ENCODE measurements at places on chromosomes 16 and 17.

DNA sequence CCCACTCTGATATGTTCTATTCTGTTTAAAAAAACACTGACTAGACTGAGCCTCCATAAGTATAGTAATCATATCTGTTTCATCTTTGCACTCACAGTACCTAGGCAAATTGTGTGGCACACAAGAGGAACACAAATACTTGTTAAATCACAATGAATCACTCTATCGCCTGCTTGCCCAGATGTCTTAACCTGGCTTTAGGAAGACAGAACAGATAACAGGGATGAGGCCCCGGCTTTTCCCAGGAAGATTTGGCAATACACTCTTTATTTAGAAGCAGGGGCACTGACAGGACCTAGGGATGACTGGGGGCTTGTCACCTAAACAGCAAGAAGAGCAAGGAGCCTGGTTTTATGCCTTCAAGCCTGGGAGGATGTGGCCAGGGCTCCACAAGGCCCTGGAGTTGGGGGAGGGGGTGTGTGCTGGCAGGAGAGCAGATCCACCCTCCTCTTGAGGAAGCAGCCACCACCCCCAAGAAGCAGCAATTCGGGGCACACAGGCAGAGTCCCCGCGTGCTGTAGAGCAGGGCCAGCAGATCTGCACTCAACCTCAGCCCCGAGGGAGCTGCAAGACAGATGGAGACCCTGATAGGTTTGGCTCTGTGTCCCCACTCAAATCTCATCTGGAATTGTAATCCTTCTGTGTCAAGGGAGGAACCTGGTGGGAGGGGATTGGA is 41.0 kb upstream of the KSR1 start:
- DNase-seq, result no peak

- DNase-seq, result peak; percentile 14
Observed at GRCh38 chr17:4480929-4481898, 17.5 kb upstream of the SPNS2 start.

DNA sequence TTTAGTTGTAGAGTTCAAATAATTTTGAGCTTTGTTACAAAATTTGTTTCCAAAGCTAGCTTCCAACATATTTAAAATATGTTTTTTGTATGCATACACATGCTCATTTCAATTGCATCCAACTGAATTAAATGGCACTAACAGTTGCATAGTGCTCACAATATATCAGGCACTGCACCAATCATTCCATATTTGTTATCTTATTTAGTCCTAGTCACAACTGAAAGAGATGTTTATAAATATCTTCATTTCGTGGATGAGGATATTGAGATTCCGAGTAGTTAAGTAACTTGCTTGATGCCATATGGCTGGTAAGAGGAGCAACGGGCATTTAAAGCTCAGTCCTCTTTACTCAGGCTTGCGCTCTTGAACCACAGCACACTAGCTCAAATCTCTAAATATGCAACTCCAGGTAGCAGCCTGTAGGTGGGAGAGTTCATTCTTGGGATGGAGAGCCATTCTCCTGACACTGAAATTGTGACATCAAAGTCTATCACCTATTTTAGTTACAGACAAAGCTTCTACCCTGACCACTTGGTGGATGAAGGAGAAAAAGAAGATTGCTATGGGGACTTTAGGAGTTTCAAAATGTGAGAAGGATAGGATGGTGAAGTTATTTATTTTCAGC is 118.0 kb upstream of the CA10 start:
- DNase-seq, result no peak

GRCh38 chr17:76956846-76957540 is 88.8 kb downstream of the MGAT5B start:
- DNase-seq, result no peak

DNA sequence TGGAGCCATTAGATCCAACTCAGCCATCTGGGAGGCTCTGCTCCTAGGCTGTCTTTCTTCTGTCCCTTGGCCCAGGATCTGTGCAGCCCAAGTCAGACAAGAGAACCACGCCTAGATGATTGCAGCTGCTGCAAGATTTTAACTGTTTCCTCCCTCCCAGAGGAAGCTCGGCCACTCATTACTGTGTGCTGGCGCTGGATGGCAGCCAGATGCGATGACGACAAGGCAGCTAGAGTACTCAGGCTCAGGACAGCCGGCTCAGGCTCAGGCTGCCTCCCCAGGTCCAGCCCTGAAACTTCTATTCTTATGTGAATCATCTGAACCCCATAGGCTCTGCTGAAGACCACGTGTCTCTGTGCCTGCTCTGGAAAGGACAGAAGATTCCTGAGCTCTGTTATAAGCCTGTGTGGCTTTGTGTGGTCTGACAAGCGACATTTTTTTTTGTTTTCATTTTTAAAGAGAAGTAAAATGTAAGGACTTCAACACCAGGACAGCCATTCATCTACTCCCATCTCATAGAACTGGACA is 32.1 kb upstream of the FBXW10B start:
- no peak for DNase-seq

GRCh38 chr16:85310868-85311585 is 198.8 kb upstream of the CIBAR2 start:
- DNase-seq, result no peak

GRCh38 chr17:69047368-69048263 is 13.1 kb downstream of the ABCA9 start:
- DNase-seq, result no peak

GRCh38 chr16:66895999-66896398 is 15.7 kb downstream of the PDP2 start:
- no peak for DNase-seq

GRCh38 chr16:86052115-86052670 is 153.2 kb downstream of the IRF8 start:
- no peak for DNase-seq

DNA sequence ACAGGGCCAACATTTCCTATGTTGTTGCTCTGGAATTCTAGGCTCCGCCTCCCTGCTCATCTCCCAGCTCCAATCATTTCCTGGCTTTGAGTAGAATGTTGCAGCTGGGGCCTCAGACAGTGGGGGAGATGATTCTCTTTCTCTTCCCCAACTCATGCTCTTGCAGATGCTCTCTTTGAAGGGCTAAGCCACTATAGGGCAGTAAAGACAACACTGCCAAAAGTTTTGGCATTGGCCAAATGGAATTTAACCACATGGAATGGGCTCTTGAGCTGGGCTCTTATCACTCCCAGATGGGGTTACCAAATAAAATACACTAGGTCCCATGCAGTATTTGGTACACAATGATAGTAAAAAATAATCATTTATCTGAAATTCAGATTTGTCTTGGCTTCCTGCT is 19.6 kb upstream of the EFCAB13 start:
- no peak for DNase-seq

DNA sequence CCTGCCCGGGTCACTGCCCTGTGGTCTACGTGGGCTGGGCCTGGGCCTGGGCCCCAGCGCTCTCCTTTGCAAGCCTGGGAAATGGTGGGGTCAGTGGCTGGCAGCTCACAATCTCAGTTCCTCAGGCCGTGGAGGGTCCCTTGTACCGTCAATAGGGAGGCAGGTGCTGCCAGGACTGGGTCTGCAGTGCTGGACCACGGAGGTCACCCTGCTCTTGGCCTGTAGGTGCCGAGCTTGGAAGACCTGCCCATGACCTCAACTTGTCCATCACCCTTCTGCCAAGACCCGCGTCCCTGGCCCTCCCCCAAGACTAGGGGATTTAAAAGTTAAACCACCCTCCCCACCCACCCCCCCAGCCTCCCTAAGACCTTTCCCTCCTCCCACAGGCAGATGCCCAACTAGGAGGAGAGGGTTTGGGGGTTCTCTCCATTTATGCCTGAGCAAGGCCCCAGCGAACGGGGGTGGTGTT is 2.5 kb downstream of the TBX2 start:
- no peak for DNase-seq

DNA sequence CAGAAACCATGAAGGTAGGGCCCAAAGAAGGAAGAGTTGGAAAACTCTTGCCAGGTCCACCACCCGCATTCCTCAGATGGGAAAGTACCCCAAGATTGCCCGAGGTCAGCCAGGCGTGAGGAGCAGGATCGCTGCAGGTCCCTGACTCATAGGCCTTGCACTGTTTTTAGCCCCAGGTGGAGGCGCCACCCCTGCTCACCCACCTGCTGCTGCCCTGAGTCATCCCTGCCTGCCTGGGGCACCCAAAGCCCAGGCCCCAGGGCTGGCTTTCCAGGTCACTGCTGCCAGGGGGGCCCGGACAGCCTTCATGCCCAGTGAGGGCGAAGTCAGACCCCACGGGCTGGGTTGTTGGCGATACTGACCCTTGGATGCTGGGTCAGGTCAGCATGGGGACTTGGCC is 100.9 kb downstream of the AMFR start:
- DNase-seq, result no peak

- no peak for DNase-seq
Observed at GRCh38 chr16:73233846-73234424, 186.0 kb upstream of the ZFHX3 start.

DNA sequence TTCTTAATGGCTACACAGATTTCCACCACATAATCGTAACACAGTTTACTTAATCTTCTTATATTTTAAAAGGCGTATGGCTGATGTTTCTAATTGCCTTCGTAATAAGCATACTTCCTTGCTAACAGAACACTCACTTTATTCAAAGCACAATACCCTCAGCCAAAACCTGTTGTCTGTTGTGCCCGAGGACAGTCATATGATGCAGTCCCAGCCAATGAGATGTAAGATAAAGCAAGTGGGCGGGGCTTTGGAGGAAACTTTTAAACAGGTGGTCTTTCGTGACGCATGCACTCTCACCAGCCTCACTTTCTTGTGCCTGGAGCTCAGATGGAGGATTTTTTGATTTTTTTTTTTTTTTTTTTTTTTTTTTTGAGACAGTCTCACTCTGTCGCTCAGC is 174.1 kb downstream of the ZFHX3 start:
- no peak for DNase-seq

DNA sequence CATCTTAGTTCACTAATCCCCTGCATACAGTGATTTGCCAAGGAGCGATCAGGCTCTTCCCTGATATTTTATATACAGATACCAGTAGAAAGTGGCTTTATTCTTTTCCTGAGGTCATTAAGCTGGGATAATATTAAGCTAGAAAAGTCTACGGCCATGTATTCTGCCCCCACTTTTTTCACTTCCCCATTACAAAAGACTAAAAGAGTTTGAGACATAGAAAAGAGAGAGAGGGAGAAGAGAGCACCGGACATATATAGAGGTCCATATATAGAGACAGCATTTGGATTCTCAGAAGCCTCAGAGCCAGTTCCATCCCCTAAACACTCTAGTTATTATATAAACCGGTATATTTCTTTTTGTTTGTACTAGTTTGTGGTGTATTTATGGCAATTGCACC is 166.5 kb upstream of the ANKFN1 start:
- no peak for DNase-seq

- DNase-seq, result no peak
Observed at GRCh38 chr17:49473900-49474751, 21.0 kb upstream of the NGFR start.

- no peak for DNase-seq
Observed at GRCh38 chr16:85445779-85446222, 167.3 kb upstream of the GSE1 start.

DNA sequence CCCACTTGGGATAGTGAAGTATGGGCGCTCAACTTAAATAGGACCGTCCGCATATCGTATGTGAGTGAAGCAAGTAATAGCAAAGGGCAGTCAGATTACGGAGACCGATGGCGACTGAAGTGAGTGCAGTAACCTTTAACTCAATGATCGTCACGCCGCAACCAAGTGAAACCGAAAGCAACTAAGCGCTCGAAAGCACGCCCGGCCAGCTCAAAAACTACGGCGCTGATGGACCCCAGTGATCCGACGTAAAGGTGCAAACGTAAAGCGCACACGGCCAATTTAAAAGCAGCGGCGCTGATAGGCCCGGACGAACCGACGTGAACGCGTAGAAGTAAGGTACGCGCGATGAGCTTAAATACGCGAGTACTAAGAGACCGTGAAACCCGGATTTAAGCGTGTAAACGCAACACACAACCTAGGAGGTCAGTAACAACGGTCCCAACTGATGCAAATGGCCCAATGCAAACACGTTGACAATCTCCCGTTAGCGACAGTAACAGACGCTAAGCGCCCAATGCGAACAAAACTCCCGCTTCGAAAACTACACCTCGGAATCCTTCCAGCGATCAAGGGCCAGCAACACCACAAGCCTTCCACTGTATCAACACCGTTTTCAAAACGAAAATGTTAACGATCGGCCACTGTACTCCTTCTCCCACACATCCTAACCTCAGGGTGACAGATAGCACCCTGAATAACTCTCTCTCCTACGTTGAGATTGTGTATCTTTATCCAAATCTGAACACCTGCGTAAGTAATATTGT is 37.9 kb upstream of the ARL4D start:
- peak; percentile 81 for DNase-seq

GRCh38 chr16:12120217-12120981 is 143.9 kb downstream of the SNX29 start:
- DNase-seq, result no peak

DNA sequence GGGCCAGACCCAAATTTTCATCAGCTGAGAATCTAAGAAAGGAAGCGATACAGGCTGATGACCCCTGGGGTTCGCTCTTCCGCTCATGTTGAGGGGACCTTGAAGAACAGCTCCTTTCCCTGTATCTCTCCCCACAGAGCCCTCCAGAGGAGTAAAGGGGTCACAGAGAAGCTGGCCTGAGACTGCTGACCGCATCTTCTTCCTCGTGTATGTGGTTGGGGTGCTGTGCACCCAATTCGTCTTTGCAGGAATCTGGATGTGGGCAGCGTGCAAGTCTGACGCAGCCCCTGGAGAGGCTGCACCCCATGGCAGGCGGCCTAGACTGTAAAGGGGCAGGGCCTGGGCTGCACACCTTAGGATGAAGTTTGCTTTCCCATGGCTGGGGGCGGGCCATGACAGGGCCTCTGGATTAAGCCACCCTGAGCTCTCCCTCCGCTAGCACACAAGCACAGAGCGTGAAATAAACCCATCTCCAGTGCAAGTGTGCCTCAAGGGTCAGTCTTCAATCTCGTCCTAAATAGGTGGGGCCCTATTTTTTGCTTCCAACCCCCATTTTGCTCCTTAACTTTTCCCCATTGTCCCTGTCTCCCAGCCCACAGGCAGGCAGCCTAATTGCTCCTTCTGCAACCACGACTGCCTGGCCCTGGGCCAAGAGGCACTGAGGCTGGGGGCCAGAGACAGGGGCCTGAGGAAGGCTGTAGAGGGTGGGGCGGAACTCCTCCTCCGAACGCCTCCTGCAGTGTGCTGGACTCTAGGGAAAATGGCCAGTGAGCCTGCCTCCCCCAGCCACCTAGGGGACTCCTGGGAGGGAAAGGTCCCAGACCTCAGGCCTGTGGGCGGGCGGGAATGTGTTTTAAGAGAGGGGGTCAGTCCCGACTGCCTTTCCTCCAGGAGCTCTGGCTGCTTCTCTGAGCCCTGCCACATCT is 3.6 kb downstream of the ZACN start:
- no peak for DNase-seq

- DNase-seq, result no peak
Observed at GRCh38 chr17:43465049-43465448, 18.7 kb upstream of the DHX8 start.

- no peak for DNase-seq
Observed at GRCh38 chr17:72588961-72589360, 468.1 kb downstream of the SOX9 start.

GRCh38 chr16:21644674-21645073 is 7.7 kb downstream of the IGSF6 start:
- DNase-seq, result no peak

GRCh38 chr17:21200590-21201297 is 13.2 kb downstream of the TMEM11 start:
- DNase-seq, result no peak
